ENCODE measurements at places on chromosomes 13 and 19.
A peak's percentile ranks its signal among the peaks of the same experiment; 100 is the strongest.

DNA sequence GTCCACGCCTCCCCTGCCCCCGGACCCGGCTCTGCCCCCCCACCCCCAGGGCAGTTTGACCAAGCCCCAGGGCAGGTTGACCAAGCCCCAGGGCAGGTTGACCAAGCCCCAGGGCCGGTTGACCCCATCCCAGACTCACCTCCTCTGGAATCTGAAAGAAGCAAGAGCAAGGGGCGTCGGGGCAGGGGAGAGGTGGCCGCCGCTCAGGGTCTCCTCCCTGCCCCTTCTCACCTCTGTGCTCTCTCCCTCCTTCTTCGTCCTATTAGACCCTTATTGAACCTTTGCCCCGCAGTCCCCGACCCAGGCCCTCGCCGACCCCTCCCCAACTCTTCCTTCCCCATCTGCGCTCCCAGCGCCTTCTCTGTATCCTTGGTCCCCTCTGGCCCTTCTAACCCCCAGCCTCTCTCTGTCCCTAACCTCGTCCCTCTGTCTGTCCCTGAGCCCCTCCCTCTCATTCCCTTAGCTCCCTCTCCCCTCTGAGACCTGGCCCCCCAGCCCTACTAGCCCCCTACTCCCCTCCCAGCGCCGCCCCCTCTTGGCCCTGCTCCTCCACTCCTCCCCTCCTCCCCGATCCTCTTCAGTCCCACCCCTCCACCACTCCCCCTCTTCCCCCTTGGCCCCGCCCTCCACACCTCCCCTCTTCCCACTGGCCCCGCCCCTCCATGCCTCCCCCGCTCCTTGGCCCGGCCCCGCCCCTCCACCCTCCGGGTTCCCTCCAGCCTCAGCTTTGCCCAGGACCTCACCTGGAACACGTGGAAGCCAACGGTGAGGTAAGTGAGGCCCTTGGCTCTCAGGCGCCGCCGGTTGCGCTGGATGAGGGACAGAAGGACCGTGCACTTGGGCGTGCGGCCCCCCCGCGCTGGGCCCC is 7.6 kb downstream of the CAPN12 start:
- peak; percentile 73 for DNase-seq

GRCh38 chr13:85243831-85244230 is 555.4 kb downstream of the SLITRK6 start:
- no peak for DNase-seq

DNA sequence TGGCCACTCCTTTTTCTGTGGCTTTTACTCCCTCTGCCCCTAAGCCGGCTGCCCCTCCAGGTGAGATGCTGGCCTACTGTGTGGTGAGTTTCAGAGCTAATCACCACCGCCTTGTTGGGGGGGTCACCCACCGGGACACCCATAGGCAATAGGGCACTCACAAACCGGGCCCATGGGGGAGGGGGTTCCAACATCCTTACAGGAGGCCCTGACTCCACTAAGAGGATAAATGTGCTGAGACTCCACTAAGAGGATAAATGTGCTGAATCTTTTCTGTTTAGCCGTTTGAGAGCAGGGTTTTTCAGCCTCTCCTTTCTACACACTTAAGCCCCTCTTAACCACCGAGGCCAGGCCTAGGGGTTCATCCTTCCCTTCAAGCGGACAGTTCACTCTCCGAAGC is 73.7 kb downstream of the SLC15A1 start:
- DNase-seq: no peak

GRCh38 chr19:6979399-6979798 is 41.8 kb downstream of the MBD3L2B start:
- no peak for DNase-seq

DNA sequence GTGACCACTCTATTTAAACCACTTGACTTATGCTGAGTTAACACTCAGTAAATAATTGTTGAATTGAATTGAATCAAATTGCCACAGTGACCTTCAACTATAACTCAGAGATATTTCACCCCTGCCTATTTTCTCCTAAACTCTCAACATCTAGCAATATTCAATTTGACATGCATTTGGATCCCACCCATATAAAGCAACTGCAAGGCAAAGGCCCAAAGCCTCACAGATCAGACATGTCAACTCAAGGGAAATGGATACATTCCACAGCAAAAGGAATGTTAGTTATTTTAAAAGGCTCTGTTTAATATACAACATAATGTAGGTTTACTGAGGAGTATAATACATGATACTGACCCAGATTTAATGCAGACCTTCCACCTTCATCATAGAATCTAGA is 107.4 kb downstream of the KCTD12 start:
- no peak for DNase-seq

GRCh38 chr13:111262715-111263114 is 57.7 kb upstream of the TEX29 start:
- DNase-seq: no peak

DNA sequence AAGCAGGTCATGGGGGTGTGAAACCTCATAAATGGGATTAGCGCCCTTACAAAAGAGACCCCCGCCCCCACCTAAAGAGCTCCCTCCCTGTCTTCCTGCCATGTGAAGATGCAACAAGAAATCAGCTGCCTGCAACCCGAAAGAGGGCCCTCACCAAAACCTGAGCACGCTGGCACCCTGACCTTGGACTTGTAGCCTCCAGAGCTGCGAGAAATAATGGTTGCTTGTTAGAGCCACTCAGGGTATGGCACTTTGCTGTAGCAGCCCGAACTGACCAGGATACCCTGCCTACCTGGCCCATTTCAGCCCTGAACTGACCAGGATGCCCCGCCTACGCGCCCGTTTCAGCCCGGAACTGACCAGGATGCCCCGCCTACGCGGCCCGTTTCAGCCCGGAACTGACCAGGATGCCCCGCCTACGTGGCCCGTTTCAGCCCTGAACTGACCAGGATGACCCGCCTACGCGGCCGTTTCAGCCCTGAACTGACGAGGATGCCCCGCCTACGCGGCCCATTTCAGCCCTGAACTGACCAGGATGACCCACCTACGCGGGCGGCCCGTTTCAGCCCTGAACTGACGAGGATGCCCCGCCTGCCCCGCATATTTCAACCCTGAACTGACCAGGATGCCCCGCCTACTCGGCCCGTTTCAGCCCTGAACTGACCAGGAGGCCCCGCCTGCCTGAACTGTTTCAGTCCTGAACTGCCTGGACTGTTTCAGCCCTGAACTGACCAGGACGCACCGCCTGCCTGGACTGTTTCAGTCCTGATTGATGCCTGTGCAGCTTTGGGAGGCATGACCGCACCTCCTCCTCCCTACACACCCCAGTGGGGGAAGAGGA is 120.0 kb downstream of the UQCRFS1 start:
- no peak for DNase-seq

GRCh38 chr13:96684469-96684868 is 309.8 kb downstream of the OXGR1 start:
- DNase-seq: no peak

DNA sequence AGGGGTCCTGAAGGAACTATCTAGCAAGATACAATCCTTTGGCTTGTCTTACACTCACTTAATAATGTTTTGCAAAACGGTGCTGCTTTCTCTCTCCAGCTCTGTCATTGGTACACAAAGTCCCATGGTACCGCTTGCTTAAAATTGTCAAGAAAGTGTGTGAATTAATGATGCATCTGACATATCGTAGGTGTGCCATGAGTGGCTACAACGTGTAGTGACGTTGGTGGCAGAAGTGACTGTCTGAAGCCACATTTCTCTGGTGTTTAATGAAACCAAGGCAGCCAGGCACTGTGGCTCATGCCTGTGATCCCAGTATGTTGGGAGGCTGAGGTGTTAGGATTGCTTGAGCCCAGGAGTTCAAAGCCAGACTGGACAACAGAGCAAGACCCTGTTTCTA is 2.6 kb downstream of the HSH2D start:
- no peak for DNase-seq

DNA sequence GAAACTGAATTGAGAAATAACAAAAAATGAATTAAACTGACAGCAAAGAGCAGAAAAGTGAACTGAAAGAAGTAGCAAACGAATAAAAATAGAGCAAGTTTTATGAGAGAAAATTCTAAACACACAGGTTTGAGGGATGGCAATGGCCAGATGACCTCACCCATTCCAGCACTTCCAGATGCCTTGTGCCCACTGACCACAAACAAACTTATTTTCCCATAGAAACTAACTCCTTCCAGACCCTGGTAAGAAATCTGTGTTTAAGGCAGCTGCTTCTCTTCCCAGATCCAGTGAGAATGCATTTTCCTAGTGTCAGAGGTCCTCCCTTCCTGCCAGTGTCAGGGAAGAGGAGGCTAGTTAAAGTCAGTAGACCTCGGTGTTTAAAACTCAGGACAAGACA is 51.7 kb downstream of the RXFP2 start:
- no peak for DNase-seq

GRCh38 chr19:8329996-8330395 is 8.7 kb downstream of the RPS28 start:
- no peak for DNase-seq

GRCh38 chr13:94327318-94327717 is 152.2 kb downstream of the DCT start:
- peak; percentile 46 for DNase-seq

GRCh38 chr13:28867564-28867963 is 47.4 kb downstream of the MTUS2 start:
- DNase-seq: no peak

GRCh38 chr13:23637829-23638228 is 67.6 kb downstream of the TNFRSF19 start:
- DNase-seq: no peak

DNA sequence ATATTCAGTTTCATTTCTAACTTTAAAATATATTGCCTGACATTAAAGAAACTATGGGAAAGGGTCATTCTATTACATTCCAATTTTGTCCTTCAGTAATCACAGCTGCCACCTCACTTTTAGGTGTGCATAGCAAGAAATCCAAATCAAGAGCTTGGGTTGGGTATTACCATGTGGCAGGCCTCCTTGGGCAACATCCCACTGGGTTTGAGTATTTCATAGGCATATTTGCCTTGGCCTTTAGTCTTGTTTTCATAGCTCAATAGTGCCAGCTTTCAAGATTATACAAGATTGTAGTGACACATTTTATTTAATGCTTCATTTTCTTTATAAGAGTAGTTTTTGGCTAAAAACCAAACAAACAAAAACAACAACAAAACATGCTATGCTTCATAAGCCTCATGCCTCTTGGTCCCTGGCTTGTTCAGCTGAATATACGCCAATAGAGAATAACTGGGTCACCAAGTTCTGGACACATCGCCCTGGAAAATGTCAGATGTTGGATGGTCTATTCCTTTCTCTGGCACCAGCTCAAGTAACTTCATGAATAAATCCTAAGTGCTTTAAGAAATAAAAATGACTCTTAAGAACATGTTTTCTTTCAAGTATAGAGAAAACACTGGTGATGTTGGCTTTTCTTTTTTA is 167.4 kb upstream of the STARD13 start:
- DNase-seq: no peak

GRCh38 chr19:45575216-45575615 is 9.4 kb downstream of the OPA3 start:
- no peak for DNase-seq

DNA sequence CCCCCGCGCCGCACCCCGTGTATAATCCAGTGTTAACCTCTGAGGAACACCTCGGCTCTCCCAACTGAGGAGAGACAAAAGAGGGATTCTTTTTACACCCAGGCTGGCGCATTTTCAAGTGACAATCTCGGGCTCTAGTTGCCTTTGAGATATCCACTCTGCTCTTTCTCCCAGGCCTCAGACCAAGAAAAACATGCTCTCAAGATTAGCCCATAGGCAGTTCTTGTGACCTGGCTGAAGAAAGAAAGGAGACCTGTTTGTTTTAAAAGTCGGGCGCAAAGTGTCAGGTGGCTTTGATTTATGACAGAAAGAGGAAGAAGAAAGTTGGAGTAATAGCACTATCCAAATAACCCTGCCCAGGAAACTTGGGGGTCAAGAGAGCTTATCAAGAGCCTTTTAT is 27.3 kb downstream of the SHISA2 start:
- DNase-seq: no peak

GRCh38 chr19:55591555-55591954 is 7.8 kb downstream of the FIZ1 start:
- no peak for DNase-seq

DNA sequence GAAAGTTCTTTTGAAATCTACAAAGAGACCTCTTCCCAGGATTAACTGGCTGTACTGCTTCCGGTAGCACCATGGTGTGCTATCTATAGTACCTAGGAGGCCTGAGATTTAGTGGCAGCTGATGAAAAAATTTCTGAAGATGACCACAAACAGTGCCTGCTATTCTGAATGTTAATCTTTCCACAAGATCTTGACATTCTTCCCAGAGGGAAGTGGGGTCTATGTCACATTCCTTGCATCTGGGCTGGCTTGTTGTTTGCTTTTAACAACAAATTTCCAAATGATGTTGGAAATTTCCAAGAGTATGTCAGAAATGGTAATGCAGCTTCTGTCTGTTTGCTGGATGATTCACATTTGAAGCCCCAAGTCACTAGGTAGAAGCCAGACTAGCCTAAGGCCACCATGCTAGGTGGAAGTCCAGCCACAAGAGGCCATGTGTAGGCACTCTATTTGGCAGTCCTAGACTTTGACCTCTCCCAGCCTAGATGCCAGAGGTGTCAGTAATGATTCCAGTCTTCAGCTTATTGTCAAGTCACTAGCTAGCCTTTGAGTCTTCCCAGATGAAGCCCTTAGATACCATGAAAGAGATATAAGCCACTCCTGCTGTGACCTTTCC is 22.1 kb downstream of the SPART start:
- no peak for DNase-seq

DNA sequence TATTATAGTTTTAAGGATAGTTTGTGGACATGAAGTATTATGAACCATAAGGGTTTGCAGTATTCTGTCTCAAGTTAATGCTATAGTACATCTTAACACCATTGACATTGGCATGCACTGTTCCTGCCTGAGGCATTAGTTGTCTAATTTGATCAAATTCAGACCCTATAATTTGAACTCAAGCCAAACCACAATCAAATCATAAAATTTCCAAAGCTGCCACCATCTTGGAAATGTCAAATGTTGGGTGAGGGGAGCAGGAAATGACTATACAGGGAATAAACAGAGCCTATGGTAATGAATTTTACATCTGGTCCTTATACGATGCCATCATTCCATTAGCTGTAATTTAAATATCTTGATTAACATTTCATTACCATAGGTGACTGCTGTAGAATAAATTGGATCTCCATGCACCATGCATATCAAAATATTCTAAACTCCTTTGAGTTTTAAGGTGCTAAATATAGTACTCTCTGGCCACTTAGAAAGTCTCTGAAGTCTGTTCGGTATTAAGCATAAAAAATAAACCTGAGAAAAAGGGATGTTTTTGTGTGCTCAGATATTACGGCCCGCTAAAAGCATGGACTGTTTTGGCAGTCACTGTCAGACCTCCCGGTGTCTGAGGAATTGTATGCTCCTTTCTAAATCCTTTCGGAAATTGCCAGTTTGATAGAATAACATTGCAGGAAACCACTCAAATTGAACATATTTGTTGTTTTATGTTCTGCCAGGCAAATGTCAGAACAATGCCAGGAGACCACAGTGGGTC is 257.7 kb downstream of the SPRY2 start:
- DNase-seq: no peak

GRCh38 chr13:45335397-45336024 is 5.5 kb downstream of the TPT1 start:
- DNase-seq: peak; percentile 37

DNA sequence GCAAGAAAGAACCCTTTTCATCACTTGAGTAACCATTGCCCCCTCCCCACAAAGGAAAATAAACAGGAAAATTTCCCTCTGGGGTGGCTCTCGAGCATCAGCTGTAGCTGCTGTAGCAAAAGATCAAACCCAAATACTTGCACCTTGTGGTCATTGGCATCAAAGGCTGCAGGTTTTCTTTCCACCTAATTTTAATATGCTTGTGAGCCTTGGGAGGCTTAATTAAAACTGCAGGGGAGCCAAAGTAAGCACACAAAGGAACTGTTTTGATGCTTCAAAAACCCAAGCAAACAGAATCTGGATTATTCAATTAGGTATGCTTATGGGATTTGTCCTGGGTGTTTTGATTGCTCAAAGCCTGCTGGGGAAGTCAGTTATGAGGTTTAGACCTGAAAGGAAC is 119.5 kb downstream of the SHISA2 start:
- no peak for DNase-seq

Measured in CD4-positive, alpha-beta T cell treated with Interleukin-17A for 1 hour (primary cell).